ENCODE measurements at places on chromosomes 5 and 9.

- DNase-seq = no peak
Measured at GRCh38 chr5:151896031-151896691, 28.5 kb downstream of the GLRA1 start.

DNA sequence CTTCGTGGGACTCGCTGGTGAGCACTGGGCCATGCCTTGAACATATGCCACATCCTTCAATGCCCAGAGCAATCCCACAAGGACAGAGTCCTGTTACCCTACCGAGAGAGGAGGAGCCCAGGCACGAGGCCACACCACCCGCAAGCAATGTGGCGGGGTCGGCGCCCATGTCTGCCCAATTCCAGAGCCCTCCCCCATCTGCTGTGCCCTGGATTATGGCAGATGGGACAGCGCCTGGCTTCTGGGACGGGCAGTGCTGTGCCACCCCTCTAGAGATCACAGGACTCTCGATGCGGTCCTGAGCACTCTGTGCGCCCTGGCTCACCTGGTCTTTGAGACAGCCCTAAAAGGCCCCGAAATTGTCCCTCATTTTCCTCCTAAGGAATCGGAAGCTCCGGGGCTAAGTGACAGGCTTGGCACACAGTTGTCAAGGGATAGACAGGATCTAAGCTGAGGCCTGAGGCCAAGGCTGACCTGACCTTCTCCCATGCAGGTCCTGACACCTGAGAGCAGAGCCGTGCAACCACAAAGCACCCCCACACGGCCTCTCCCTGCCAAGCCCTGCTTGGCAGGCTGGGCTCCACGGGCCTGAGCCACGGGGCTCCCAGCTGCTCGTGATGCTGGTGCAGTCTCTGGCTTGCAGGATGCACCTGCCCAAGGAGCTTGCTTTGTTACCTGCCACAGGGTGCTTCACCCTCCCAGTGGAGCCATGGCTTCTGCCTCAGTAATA, 48.8 kb downstream of the PRRT1B start:
- DNase-seq = no peak

GRCh38 chr5:180161420-180162303, 47.3 kb downstream of the RASGEF1C start:
- no peak for DNase-seq

DNA sequence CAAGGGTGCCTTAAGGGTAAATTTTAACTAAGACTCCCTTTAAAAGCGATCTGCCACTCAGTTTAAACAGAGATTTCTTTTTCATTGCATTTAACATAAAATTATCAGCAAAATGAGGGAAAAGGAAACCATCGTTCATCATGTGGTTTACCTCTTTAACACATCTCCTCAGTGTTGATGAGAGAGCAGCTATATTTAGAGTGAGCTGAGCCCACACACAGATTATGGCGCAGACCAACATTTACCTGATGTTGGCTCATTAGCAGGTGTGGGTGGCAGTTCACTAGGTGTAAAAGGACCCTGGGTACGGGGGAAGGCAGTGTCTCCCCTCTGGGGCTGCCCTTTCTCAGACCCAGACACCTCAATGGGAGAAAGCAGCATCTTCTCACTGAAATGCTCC, 149.8 kb downstream of the ENTREP1 start:
- DNase-seq = no peak

GRCh38 chr9:121071756-121072421, 2.9 kb upstream of the CNTRL start:
- no peak for DNase-seq

All from activated CD8-positive, alpha-beta memory T cell treated with anti-CD3 and anti-CD28 coated beads for 1 hour (primary cell).